Bronchus fibroblast of lung (primary cell): ENCODE measurements at places on chromosomes 3 and 15. TPM values are rescaled to one million over a fixed set of nuclear protein-coding genes. Genes with fewer than 3 reads are reported as not detected.

Gene IRAK2
- total RNA-seq = 3.0 and 3.5 TPM in 2 replicates

Gene CHRM5
- not detected in 2 replicates for total RNA-seq

Gene FANCD2OS
- total RNA-seq = not detected in 2 replicates

Gene GPR156
- 0.45 and 0.67 TPM in 2 replicates for total RNA-seq

Gene NRROS
- total RNA-seq = under 0.01 and 0.17 TPM in 2 replicates

Gene NOX5
- 0.15 TPM in 1 of 2 replicates, not detected in the other for total RNA-seq
